ENCODE measurements at places on chromosomes 3 and 15.

DNA sequence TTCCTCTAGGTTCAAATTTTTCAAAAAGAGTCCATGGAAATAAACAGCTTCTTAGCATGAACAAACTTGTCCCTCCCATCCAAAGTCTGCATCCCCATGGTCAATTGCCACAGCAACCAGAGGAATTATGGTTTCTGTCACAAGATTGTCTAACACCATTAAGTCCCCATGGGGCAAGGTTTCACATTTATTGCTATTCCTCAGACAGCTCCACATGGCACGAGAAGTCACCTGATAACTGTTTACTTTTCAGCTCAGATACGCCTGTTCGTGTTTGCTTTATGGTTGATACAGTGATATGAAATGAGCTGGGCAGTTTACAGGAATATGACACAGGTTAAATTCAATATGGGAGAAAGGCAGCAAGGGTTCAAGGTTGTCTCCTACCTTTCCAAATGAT, 37.9 kb upstream of the MUC13 start:
- no peak for DNase-seq

DNA sequence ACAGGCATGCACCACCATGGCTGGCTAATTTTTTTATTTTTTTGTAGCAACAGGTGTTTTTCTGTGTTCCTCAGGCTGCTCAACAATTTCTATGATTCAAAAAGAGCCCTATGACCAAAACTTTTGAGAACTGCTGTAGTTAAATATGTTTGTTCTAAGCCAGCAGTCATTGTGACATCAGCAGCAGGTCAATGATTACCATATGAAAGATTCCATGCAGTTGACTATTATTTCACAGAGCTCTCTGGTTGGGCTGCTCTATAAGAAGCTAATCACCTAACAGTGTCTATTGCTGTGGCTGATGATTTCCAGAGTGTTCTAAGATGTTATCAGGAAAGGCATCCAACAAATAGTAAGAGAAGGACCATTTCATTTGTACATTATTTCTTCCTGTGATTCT, at the start of gene CCDC54:
TSS of gene CCDC54 (plus strand) at position 289 of the 400 bp plus-strand sequence. CDS start 149 bp downstream, outside the sequence.
- DNase-seq = no peak

DNA sequence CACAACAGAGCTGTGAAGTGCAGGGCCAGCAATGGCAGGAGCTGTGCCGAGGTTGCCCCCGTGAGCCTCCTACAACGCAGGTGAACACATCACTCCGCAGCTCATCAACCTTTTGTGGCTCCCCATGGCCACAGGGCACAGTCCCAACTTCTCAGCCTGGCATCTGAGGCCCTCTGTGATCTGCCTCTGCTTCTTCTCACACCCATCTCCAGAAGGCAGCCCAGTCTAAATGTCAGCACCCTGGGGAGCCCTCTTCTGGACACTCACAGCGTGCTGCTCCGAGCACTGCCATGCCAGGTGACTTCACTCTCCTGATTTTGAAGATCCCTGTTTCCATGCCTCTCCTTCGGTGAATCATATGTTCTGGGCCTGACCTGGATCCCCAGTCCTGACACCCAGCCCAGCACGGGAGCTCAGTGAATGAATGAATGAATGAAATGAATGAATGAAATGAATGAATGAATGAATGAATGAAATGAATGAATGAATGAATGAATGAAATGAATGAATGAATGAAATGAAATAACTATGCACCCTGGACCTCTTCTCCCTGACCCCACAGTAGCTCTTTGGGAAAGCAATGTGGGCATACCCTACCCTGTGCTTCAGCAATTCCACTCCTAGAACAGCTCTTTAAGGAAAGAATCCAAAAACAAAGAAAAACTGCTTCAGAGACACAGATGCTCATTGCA, 17.9 kb upstream of the SKIC8 start:
- DNase-seq = no peak

GRCh38 chr3:71005702-71006321, 577.7 kb downstream of the FOXP1 start:
- DNase-seq = no peak

DNA sequence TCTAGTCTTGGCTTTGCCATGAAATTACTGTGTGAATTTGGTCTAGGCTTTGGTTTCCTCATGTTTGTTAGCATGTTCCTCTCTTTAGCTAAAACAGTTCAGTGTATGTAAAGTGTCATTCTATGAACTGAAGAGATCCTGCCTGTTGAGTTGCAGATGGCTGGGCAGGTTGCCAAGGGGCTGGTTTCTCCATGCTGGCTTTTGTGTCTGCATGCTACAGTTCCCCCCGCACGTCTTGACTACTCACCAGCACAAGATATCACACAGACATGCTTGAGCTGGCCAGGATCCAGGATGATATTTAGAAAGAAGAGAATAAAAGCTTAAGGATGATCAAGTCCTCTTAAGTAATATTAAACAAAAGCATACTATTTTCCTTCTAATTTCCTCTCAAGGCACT, 90.2 kb downstream of the CERS3 start:
- peak; percentile 14 for DNase-seq

GRCh38 chr3:94167796-94168195, 104.9 kb downstream of the NSUN3 start:
- DNase-seq = no peak

DNA sequence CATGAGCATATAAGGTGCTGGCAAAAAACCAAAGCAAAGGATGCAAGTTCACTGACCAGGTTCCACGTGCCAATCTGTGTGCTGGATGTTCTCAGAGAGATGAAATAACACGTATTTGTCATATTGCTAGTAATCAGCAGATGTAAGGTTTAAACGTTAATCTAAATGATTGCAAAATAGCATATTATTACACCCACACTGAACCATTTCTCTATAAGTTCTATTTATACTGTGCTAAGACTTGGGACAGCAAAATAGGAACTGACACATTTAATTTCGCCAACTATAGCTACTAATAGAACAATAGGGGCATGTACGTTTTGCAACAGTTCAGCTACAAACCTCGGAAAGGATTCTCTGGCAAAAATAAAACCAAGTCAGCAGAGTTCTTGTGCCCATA, 350.3 kb upstream of the ZNF385D start:
- DNase-seq = no peak

GRCh38 chr15:101489237-101489598, 289 bp downstream of the PCSK6 start:
- DNase-seq = no peak

- DNase-seq = no peak
Observed at GRCh38 chr15:35958021-35958420, 412.1 kb upstream of the DPH6 start.

GRCh38 chr15:79886124-79886523, 10.7 kb downstream of the MTHFS start:
- no peak for DNase-seq

DNA sequence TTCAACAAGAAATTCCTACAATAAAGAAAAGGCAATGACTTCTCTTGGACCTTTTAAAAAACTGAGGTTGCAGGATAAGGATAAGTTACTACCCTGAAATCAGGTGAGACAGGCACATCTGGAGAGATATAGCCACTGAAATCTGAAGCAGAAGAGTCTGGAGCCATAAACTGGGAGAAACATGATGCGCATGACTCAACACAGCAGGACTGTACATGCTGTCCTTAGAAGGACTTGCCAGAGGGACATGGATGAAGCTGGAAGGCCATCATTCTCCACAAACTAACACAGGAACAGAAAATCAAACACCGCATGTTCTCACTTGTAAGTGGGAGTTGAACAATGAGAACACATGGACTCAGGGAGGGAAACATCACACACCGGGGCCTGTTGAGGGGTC, 1020.2 kb downstream of the AGBL1 start:
- DNase-seq = no peak

DNA sequence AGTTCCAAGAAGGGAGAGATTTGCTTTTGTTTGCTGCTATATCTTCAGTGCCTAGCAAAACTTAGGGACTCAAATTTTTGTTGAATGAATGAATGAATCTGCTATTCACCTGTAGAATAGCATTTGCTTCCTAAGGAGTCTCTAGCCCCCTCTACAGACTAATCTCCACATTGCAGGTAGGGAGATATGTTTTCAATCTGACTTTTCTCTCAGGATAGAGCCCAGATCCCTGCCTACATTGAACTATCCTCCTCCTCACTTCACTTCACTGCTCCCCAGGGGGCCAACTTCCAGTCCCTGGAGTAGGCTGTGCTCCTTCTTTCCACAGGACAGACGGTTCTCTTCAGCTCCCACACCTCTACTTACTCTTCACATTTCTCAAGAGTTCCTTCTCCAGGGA, 81.9 kb upstream of the PTX3 start:
- no peak for DNase-seq

- DNase-seq = no peak
Observed at GRCh38 chr3:180447136-180447535, 154.8 kb upstream of the TTC14 start.

DNA sequence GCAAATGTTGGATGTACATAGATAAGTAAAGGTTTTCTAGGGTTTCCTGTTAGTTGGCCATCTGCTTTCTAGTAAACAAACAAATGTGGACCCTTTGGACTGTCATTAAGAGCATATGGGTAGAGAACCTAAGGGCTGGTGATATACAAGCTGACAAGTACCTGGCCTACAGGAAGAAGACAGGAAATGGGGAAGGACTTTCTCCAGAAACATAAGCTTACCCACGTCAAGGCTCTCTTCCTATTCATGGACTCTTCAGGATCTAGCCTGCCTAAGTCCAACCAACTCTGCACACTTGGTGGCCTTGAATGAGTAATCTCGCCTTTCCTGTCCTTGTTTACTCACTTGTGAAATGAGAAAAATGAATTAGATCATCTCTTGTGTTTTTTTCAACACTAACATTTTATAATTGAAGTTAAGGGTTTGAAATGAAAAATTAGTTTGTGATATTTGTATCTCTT, 22.2 kb upstream of the GOLIM4 start:
- no peak for DNase-seq

- no peak for DNase-seq
Observed at GRCh38 chr15:35440265-35440664, 105.7 kb downstream of the DPH6 start.

DNA sequence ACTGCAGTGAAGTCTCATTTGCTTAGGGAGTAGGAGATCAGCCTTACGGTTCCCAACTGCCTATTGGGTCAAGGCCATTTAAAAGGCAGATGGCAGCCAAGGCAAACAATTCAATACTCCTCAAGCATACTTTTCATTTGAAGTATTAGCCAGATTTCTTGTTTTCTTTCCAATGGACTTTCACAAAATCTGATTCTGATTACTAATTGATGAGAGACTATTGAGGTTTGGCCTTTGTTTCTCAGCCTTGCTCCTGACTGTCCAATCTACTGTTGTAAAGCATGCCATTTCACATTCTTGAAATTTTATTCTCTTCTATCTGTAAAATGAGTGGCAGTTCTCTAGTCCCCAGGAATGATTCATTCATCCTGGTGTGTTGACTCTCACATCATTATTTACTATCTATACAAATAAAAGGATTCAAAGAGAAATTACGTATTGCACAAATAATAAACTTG, 166.2 kb upstream of the TGFBR2 start:
- DNase-seq = no peak

- DNase-seq = no peak
Observed at GRCh38 chr3:65196663-65197062, 508.9 kb upstream of the ADAMTS9 start.

GRCh38 chr3:39819899-39820298, 10.5 kb downstream of the MYRIP start:
- no peak for DNase-seq

DNA sequence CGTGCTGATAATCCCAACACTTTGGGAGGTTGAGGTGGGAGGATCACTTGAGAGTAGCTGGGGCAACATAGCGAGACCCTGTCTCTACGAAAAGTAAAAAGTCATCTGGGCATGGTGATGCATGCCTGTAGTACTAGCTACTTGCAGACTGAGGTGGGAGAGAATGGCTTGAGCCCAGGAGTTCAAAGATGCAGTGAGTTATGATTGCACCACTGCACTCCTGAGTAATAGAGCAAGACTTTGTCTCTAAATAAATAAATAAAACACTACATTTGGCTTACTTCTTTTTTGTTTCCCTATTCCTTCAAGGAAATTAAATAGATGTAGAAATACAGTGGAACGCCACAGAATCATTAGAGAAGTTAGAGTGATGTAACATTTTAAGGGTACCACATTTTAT, 20.1 kb upstream of the LDHAL6B start:
- no peak for DNase-seq

DNA sequence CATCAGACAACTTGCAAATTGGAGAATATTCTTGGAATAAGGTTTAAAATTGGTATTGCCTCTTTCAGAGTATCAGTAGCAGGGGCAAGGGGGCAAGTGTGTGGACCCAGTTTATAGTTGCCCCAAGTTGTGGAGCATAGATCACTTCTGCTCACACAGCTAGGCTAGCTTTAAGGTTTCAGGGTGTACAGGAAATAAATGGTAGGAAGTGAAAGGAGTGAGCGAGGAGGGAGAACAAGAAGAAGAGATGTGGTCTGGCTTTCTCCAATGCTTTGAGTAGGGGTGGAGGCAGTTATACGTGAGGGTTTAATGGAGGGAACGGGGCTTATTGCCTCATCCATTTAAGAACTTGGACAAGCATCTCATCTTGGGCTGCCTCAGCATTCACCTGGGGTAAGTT, 290.0 kb upstream of the CFAP20DC start:
- no peak for DNase-seq

GRCh38 chr3:87332789-87333188, 56.4 kb upstream of the POU1F1 start:
- no peak for DNase-seq

GRCh38 chr15:74415966-74416916, 17.5 kb downstream of the SEMA7A start:
- DNase-seq = no peak

DNA sequence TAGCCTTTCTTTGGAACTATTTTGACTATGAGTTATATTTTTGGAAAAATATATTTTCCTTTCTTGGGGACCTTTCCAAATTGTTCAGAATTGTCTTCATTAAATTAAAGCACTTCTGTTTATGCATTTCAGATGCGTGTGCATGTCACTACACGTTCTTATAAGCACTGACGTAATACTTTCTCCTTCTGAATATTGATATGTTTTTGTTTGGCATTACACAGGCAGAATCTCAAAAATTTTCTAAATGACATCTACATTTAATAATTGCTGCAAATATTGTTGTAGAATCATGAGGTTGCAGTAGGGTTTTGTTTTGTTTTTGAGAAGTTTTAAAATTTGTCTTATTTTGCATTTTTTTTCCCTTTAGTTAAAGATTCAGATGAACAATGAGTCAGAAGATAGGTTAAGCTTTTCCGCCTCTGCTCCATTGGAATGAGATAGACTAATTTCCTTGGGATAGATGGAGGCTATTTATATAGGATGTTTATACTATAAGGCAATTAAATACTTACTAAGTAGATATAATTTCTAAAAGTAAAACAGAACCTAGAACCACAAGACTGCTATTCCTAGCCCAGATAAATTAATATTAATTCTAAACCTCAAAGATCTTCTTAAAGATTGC, 110.8 kb downstream of the MBNL1 start:
- DNase-seq = no peak
